Glutamatergic neuron (in vitro differentiated cells): ENCODE measurements at places on chromosomes 6 and 20. TPM values are rescaled to one million over a fixed set of nuclear protein-coding genes. Genes with fewer than 3 reads are reported as not detected.
A peak's percentile ranks its signal among the peaks of the same experiment; 100 is the strongest.

PDE7B gene
- total RNA-seq: not detected

SPATS1 gene
- total RNA-seq: not detected

MROH8 gene
- total RNA-seq: 2.6 TPM

BTNL2 gene
- not detected for total RNA-seq

POPDC3 gene
- 10.9 TPM for total RNA-seq

PM20D2 gene
- total RNA-seq: 0.56 TPM

ABHD16B gene
- not detected for total RNA-seq

- no peak overlapping the region for H3K4me3 ChIP-seq
- no peak overlapping the region for H3K27ac ChIP-seq
- H3K36me3 ChIP-seq: peaks cover 7% of the 10 kb centered on the region
- H3K27me3 ChIP-seq: peaks cover 7% of the 10 kb centered on the region
- DNase-seq: no peak
Observed at GRCh38 chr20:49214571-49214970, 4.6 kb upstream of the DDX27 start.

DNA sequence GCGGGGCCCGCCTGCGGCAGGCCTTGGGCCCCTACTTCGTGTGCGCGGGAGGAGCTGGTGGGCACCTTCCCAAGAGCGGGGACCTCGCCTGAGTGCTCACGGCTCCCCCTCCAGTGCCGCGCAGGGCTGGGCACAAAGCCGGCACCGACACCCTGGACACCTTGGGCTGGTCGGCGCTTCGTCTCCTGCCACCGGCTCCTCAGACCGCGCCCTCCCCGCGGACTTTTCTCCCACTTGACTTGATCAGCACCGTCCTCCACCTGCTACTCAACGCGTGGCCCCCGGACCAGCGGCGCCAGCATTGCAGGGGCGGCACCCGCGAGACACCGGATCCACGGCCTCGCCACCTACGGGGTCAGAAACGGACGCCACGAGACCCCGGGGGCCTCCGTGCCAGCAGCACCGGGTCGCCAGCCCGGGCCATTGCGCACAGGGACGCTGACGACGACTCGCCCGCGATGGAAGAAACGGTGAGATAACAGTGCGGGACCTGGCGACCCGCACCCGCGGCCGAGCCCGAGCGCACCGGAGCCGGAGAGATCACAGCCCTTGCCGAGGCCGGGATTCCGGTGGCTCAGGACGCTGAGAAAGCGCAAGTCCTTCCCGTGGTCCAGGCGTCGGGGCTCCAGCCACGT is 154.2 kb downstream of the DLL1 start:
- H3K27me3 ChIP-seq: peaks cover 5% of the 10 kb centered on the region
- no peak for DNase-seq
- no peak overlapping the region for H3K4me3 ChIP-seq
- H3K4me1 ChIP-seq: no peaks in the 10 kb centered on the region
- H3K36me3 ChIP-seq: peaks cover 16% of the 10 kb centered on the region
- H3K27ac ChIP-seq: no peak overlapping the region

DNA sequence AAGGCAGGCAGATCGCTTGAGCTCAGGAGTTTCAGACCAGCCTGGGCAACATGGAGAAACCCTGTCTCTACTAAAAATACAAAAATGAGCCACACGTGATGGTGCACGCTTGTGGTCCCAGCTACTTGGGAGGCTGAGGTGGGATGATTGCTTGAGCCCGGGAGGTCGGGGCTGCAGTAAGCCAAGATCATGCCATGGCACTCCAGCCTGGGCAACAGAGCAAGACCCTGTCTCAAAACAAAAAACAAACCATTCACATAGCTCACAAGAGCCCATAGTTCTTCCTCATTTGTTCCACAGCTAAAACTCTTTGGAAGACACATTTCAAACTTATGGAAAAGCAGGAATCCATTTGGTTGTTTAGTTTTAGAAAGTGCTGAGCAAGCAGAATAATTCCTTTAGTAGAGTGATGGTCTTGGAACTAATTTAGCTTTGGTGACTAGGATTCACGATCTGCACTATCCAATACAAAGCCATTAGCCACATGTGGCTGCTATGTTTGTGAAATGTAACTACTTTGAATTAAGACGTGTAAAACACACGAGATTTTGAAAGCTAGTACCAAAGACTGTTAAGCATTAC is 4.1 kb downstream of the ZNFX1 start:
- H3K27me3 ChIP-seq: peaks cover 9% of the 10 kb centered on the region
- no peak overlapping the region for H3K27ac ChIP-seq
- peaks cover 8% of the 10 kb centered on the region for H3K4me1 ChIP-seq
- H3K4me3 ChIP-seq: no peak overlapping the region

- H3K4me1 ChIP-seq: peaks cover 10% of the 10 kb centered on the region
- peak overlapping the region; percentile 46 for H3K27ac ChIP-seq
- H3K27me3 ChIP-seq: no peaks in the 10 kb centered on the region
- H3K4me3 ChIP-seq: no peak overlapping the region
Observed at GRCh38 chr6:93317592-93317991, 101.8 kb downstream of the EPHA7 start.
